Activated CD4-positive, CD25-positive, alpha-beta regulatory T cell (primary cell): ENCODE measurements at places on chromosomes 4 and X.

DNA sequence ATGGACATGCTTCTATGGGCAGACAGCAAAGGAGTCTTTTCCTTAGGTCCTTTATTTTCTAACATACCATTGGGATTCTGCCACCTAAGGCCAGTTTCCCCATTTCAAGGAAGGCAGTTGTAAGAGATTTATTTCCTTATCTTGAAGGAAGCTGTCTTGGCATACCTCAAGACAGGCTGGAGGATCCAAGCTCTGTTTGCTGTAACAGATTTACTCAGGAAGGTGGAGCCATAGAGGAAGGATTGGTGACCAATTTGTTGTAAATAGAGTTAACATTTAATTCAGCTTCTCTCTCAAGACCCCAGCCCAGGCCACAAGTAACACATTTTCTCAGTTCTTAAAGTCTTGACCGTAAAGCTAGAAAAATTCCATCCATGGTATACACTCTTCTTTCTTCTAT, 131.6 kb upstream of the TENM3 start:
- DNase-seq: no peak

- DNase-seq: no peak
Observed at GRCh38 chrX:53072418-53073114, 9.6 kb upstream of the TSPYL2 start.

DNA sequence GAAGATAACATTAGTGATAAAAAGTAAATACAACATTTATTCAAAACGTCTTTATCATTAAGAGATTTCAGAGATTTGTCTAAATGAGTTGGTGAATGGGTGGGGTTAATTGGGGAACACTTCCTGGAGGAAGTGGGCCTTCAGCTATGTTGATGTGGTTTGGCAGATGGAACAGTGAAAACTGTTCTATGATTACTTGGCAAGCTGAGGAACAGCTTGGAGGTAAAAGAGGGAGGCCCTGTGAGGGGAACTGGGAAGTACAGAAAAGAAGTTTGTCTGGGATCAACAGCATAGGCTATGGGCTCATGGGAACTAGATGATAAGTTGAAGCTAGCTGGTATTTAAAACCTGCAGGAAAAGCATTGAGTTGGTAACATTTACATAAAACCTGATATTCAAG, 26.0 kb downstream of the OCRL start:
- DNase-seq: no peak

- no peak for DNase-seq
Observed at GRCh38 chr4:27066591-27066990, 205.9 kb downstream of the STIM2 start.
